Activated CD8-positive, alpha-beta memory T cell treated with anti-CD3 and anti-CD28 coated beads, Interleukin-2, amount 10 ng/mL, durations not matched to agents 7 days and 5 days (primary cell): ENCODE measurements at places on chromosomes 7 and 10.

DNA sequence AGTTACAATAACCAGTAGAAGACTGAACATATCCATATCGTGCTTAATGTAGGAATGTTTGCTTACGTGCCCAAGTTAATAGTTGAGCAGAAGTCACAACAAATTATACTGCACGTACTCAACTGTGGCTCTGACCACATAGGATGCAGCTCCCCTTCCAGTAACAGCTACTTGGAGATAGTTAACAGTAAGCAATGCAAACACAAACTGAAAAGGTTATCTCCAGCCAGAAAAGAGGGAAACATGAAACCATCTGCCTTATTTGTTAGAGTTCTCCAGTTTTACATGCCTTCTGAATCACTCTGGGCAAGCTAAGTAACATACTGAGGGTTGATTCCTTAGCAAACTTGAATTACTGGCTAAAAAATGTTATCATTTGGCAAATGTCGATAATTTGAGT lies 9.8 kb downstream of the DHX32 start:
- no peak overlapping the region for H3K4me3 ChIP-seq
- H3K4me1 ChIP-seq: peaks cover 2% of the 10 kb centered on the region
- H3K27me3 ChIP-seq: no peaks in the 10 kb centered on the region
- H3K27ac ChIP-seq: no peak overlapping the region

DNA sequence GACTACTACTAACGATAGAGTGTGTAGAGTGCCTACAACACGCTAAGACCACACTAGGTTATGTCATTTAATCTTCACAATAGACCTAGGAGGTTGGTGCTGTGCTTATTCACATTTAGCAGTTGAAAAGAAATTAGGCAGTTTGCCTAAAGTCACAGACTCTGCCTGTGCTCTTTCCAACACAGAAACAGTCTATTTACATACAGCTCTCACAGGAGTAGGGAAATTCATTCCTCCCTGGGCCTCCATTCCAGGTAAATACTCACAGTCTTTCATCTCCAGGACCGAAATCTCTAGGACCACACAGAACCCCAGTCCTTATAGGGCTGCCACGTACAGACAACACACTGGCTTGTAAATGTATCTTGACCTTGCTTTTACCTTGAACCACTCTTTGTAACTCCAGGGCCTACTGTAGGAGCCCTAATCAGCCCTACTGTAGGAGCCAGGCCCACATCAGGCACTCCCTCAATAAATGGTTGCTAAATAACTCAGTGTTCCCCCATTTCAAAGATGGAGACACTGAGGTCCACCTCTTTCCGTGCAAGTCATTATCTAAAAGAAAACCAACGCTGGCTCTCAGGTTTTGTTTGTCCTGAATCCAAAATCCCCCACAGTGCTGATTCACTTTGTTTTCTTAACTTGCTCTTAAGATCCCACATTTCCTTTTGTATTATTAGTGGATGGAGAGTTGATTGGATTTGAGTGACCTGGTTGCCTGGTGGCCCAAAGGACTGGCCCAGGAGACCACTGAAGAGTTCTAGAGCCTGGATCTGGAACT lies 146.9 kb downstream of the KCNMA1 start:
- no peak overlapping the region for H3K27ac ChIP-seq
- H3K4me1 ChIP-seq: no peaks in the 10 kb centered on the region
- no peaks in the 10 kb centered on the region for H3K27me3 ChIP-seq
- no peaks in the 10 kb centered on the region for H3K36me3 ChIP-seq

DNA sequence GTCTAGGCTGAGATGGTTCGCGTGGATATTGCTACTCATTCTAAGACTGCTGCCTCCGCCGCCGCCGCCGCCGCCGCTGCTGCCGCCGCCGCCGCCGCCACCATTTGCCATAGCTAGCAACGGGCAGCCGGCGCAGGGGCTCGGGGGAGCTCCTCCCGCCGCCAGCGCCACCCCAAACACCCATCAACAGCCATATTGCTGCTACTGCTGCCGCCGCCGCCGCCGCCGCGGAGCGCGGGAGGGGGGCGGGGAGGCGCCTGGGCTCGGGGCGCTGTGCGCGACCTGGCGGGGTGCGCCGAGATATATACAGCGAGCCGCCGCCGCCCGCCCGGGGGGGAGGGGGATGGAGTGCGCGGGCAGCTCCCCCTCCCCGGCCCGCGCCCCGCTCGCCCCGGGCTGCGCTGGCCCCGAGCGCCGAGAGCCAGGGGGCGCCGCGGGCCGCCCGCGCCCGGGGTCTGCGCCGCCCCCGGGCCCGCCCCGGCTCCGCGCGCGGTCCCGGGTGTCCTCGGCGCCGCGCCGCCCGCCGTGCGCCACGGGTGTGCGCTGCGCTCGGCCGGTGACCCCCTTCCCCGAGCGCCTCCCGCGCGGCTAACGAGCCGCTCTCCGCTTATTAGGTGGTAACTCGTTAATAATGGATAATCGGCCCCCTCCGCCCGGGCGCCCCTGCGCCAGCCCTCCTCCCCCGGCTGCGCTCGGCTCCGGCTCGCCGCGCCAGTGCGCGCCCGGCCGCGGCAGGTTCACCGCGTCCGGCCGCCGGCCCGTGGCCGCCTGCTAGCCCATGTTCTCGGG lies at the start of gene KCNMA1:
Gene KCNMA1 (minus strand): TSS at position 277 of the 789 bp plus-strand sequence.
- H3K36me3 ChIP-seq: no peaks in the 10 kb centered on the region

GRCh38 chr7:138433583-138434443 lies 26.2 kb upstream of the TRIM24 start:
- DNase-seq: no peak
- H3K4me3 ChIP-seq: no peak overlapping the region
- H3K27ac ChIP-seq: no peak overlapping the region
- peaks cover 2% of the 10 kb centered on the region for H3K36me3 ChIP-seq
- no peaks in the 10 kb centered on the region for H3K27me3 ChIP-seq
